NCI-H1105 treated with DMSO at 0.1 percent for 48 hours (cell line): ENCODE measurements at places on chromosomes 7 and 10.

- DNase-seq: no peak
Measured at GRCh38 chr7:99615989-99616358, 772 bp upstream of the ZSCAN25 start.

DNA sequence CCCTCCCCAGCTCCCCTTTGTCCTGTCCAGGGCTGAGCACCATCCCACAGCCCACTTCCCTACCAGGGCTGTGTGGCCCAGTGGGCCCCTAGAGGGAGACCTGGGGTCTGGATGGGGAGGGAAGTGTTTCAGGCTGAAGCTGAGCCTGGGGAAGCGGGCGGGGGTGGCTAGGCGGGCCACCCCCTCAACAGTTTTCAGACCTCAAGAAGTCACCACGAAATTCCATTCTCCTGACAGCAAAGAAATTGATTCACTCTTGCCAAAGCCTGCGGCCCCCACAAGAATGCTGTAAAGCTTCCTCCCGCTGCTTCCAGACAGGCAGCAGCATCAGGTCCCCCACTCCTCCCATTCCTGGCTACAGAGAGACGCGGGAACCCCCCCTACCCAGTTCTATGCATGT lies 2.5 kb upstream of the LFNG start:
- DNase-seq: no peak

DNA sequence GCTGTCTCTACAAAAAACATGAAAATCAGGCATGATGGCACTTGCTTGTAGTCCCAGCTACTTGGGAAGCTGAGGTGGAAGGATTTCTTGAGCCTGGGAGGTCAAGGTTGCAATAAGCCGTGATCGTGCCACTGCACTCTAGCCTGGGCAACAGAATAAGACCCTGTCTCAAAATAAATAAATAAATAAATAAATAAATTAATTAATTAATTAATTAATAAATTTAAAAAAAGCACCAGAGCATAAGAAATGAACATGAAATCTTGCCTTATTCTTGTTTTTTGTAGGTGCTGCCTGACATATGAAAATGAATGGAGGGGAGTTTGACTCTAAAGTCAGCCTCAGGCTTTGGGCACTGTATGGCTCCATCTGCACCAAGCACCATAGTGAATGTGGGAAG lies 69.9 kb downstream of the GATA3 start:
- no peak for DNase-seq

- no peak for DNase-seq
Measured at GRCh38 chr10:103042908-103043307, 124.8 kb downstream of the CNNM2 start.

- DNase-seq: no peak
Measured at GRCh38 chr7:123190109-123190831, 9.5 kb downstream of the SLC13A1 start.

GRCh38 chr7:148835854-148836253 lies 48.2 kb downstream of the EZH2 start:
- no peak for DNase-seq
